BJ (cell line): ENCODE measurements at places on chromosomes 16 and 17. TPM values are rescaled to one million over a fixed set of nuclear protein-coding genes. Genes with fewer than 3 reads are reported as not detected.

RNF43 gene
- polyA plus RNA-seq, result not detected in 2 replicates

MMD gene
- 4.5 and 5.8 TPM in 2 replicates for polyA plus RNA-seq

PPL gene
- polyA plus RNA-seq, result 0.54 and 0.56 TPM in 2 replicates

PYY gene
- polyA plus RNA-seq, result not detected in 2 replicates

GPR142 gene
- not detected in 2 replicates for polyA plus RNA-seq

CES5A gene
- polyA plus RNA-seq, result not detected in 2 replicates

GLP2R gene
- 0.05 and 0.06 TPM in 2 replicates for polyA plus RNA-seq

ANKRD40CL gene
- polyA plus RNA-seq, result not detected in 2 replicates

FOXC2 gene
- 0.39 and 0.63 TPM in 2 replicates for polyA plus RNA-seq

IL17C gene
- polyA plus RNA-seq, result not detected in 2 replicates

MAP2K6 gene
- 1.2 and 2.8 TPM in 2 replicates for polyA plus RNA-seq

MON1B gene
- polyA plus RNA-seq, result 9.3 and 17.3 TPM in 2 replicates

GOSR1 gene
- polyA plus RNA-seq, result 12.5 and 21.4 TPM in 2 replicates

CCP110 gene
- polyA plus RNA-seq, result 2.6 and 5.6 TPM in 2 replicates

ATP2C2 gene
- polyA plus RNA-seq, result not detected in 2 replicates

ITGB4 gene
- 2.1 and 2.3 TPM in 2 replicates for polyA plus RNA-seq

SPNS2 gene
- not detected in 2 replicates for polyA plus RNA-seq

GABARAPL2 gene
- 32.3 and 61.9 TPM in 2 replicates for polyA plus RNA-seq

GRAPL gene
- polyA plus RNA-seq, result not detected in 2 replicates

STAT5B gene
- 29.8 and 37.2 TPM in 2 replicates for polyA plus RNA-seq

CEMP1 gene
- not detected in 2 replicates for polyA plus RNA-seq

CCDC200 gene
- polyA plus RNA-seq, result not detected in 2 replicates

CBX2 gene
- polyA plus RNA-seq, result 0.74 and 1.5 TPM in 2 replicates

NPIPB9 gene
- polyA plus RNA-seq, result 0.16 and 0.20 TPM in 2 replicates

CDYL2 gene
- polyA plus RNA-seq, result 0.87 and 1.6 TPM in 2 replicates

UTS2R gene
- not detected in 2 replicates for polyA plus RNA-seq

RABEP1 gene
- 14.9 and 29.1 TPM in 2 replicates for polyA plus RNA-seq

STH gene
- polyA plus RNA-seq, result not detected in 2 replicates

CLEC19A gene
- not detected in 2 replicates for polyA plus RNA-seq

C17orf50 gene
- polyA plus RNA-seq, result not detected in 2 replicates

GLYR1 gene
- polyA plus RNA-seq, result 34.0 and 41.6 TPM in 2 replicates

PDE6G gene
- 0.36 and 0.37 TPM in 2 replicates for polyA plus RNA-seq

SEZ6 gene
- polyA plus RNA-seq, result not detected in 2 replicates

RFNG gene
- 15.8 and 23.7 TPM in 2 replicates for polyA plus RNA-seq

KRT33A gene
- not detected in 2 replicates for polyA plus RNA-seq

NACA2 gene
- 0.15 TPM in 1 of 2 replicates, not detected in the other for polyA plus RNA-seq

HBA2 gene
- 0.17 TPM in 1 of 2 replicates, not detected in the other for polyA plus RNA-seq

CCDC40 gene
- 2.3 and 3.1 TPM in 2 replicates for polyA plus RNA-seq

TOP2A gene
- 31.8 and 69.6 TPM in 2 replicates for polyA plus RNA-seq

SEC14L1 gene
- 22.2 and 25.2 TPM in 2 replicates for polyA plus RNA-seq

DPEP1 gene
- polyA plus RNA-seq, result not detected in 2 replicates

CRLF3 gene
- polyA plus RNA-seq, result 5.5 and 9.6 TPM in 2 replicates

XYLT1 gene
- polyA plus RNA-seq, result 14.6 and 15.9 TPM in 2 replicates

TMC8 gene
- polyA plus RNA-seq, result not detected in 2 replicates

ERN1 gene
- polyA plus RNA-seq, result 8.5 and 8.6 TPM in 2 replicates
